Stimulated activated CD4-positive, alpha-beta T cell treated with anti-CD3 and anti-CD28 coated beads, Interleukin-15, amount 100 ng/mL, for 1 hour (primary cell): ENCODE measurements at places on chromosomes 2 and 18.
A peak's percentile ranks its signal among the peaks of the same experiment; 100 is the strongest.

DNA sequence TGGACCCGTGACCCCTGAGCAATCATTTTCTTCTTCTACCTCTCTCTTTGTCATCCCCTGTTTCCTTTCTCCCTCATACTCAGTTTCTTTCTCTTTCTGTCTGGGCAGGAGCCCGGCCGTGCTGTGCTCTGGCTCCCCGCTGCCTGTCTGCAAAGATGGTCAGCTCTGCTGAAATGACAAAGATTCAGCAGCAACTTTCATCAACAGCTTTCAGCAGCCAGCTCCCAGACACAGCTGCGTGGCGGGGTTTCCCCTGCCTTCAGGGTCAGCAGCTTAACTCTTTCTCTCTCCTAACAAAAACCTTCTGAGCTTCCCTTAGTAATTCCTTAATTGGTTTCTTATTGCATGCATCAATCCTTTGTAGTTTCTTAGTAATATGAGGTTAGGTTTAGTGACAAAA lies 1234.4 kb downstream of the CNTNAP5 start:
- DNase-seq: no peak

DNA sequence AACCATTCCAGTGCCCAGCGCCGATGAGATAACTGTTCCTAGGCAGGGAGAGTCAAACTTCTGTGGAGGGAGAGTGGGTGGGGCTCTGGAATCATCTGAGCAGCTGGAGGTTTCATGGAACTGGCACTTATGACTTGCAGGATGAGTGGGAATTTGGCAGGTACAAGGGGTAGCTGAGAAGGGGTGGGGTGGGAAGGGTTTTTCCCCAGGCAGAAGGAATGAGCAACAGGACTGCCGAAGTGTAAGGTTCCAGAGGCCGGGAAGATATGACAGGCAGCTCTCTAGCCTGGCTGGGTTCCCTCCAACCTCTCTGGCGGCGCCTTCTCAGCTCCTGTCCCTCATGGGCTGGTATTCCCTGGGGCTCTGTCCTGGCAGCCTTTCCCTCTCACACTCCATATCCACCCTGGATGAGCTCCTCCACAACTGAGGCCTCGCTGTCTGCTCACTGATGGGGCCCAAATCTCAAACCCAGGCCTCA lies 2.5 kb upstream of the TET3 start:
- DNase-seq: no peak

GRCh38 chr2:34806891-34807290 lies 1207.8 kb upstream of the FAM98A start:
- DNase-seq: no peak

GRCh38 chr2:98086491-98087446 lies at the start of gene VWA3B:
Gene VWA3B (plus strand): TSS chr2:98087167. CDS start chr2:98093093, 5,926 bp downstream.
- DNase-seq: no peak

- DNase-seq: no peak
These were observed 18.4 kb upstream of the CAB39 start for GRCh38 chr2:230694241-230694640.

DNA sequence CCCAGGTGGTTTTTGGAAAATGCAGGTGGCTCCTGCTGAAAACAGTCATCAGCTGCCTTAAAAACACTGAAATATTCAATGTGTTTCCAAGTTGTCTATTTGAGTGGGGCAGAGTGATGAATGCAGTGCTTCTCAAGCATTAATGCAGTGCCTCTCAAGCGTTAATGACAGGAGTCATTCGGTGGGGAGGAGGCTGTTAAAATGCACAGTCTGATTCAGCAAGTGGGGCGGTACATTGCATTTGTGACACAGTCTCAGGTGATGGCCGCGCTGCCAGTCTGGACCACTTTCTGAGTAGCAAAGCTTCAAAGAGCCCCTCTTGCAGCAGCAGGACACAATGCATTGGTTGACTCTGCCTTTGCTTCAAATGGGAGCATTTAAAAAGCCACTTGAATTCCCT lies 231.4 kb upstream of the RGPD4 start:
- DNase-seq: no peak

DNA sequence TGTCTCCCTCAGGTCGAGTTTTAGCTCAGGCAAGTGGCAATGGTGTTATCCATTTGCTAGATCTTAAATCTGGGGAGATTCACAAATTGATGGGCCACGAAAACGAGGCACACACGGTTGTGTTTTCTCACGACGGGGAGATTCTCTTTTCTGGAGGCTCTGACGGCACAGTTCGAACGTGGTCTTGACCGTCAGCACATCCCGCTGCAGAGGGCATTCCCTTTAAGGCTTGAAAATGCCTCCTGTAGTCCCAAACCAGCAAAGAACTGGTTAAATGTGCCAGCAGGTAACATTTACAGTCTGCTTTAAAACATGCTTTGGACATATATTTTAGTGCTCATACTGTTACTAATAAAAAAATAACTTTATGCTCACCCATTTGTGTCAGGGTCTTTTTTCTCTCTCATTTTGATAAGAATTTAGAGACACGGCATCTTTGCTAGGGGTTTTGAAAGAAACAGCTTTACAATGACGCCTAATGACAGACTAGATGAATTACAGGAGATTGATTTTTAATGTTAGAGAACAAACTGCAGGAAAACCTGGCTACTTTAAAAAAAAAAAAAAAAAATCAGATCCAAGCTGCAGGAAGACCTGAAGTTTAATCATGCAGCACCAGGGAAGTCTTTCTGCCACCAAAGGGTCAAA lies 602 bp upstream of the VWC2L start:
- no peak for DNase-seq

DNA sequence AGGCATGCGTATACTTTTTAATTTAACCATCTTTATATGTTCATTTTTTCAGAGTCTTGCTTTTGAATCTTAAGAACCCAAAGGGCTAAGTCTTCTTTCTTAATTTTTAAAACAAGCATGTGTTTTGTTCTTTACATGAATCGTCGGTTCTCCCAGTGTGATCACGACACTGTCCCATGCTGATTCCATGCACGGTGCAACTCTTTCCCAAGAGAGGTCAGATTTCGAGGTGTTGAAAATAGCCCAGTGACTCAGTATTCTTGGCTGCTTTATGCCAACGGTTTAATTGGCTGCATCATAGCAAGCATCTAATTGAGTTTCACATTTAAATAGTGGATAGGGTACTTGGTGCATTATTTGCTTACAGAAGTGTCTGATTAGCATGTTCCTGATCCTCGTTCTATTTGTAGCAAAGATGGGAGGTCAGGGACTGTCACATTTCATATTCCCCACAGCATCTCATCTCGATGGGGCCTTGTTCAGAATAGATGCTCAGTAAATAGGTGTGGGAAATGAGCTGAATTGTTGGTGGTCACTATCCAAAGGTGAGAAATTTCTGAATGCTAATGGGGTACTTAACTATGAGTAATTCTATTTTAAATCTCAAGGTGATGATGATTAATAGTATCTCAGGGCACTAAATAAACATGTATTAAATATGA lies 2.8 kb downstream of the NPAS2 start:
- DNase-seq: no peak

- no peak for DNase-seq
These were observed 473.5 kb downstream of the RIT2 start for GRCh38 chr18:42641996-42642395.

DNA sequence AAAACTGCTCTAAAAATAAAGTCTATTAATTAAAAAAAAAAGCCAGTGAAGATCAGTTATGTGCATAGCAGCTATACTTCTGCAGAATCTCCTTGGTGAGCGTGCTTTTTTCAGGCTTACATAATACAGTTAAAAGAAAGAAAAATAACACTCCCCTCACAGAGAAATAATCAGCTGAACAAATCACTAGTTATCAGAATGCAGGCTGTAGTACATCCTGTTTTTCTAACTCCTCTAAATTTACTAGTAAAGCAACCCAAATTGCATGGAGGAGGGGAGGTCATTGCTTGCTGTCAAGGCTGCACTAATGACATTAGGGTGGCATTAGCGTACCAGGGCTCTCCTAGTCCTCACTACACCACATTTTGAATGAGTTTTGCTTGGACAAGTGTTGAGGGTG lies 192.2 kb downstream of the PLCL1 start:
- no peak for DNase-seq

GRCh38 chr18:13437796-13438506 lies 219.4 kb downstream of the LDLRAD4 start:
- peak; percentile 25 for DNase-seq

GRCh38 chr2:54818226-54818625 lies 94.8 kb downstream of the EML6 start:
- DNase-seq: no peak
